ENCODE measurements at places on chromosomes 2 and 18. TPM values are rescaled to one million over a fixed set of nuclear protein-coding genes. Genes with fewer than 3 reads are reported as not detected.

ATP6V1B1 gene
- 10.9 TPM for polyA plus RNA-seq

DNA sequence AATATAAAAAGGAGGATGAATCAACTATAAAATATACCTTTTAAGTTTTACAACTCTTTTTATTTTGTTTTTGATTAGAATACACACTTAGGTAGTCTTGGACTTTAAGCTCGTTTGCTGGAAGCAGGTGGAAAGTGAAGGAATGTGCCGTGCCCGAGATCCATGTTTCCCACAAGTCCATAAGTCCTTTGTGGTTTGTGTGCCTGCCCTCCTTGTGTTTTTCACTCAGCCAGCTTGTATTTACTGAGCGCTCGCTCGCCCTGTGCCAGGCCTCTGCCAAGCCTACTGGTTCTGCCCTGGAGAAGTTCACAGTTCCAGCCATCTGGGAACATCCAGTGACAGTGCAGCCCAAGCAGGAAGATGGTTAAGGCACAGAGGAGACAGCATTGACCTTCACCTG is 142.6 kb downstream of the MGAT5 start:
- no peaks in the 10 kb centered on the region for H3K27me3 ChIP-seq
- H3K27ac ChIP-seq, result no peak overlapping the region
- no peak overlapping the region for H3K4me3 ChIP-seq
- no peaks in the 10 kb centered on the region for H3K36me3 ChIP-seq
- no peaks in the 10 kb centered on the region for H3K4me1 ChIP-seq
- DNase-seq, result peak; percentile 16

GRCh38 chr2:65504201-65504600 is 71.8 kb upstream of the SPRED2 start:
- no peak for DNase-seq
- H3K4me1 ChIP-seq, result no peaks in the 10 kb centered on the region
- no peak overlapping the region for H3K27ac ChIP-seq
- H3K4me3 ChIP-seq, result no peak overlapping the region

RTKN gene
- 63.7 TPM for polyA plus RNA-seq

- H3K27ac ChIP-seq, result no peak overlapping the region
- DNase-seq, result no peak
- no peaks in the 10 kb centered on the region for H3K27me3 ChIP-seq
- H3K4me3 ChIP-seq, result no peak overlapping the region
- no peaks in the 10 kb centered on the region for H3K36me3 ChIP-seq
These were observed 96.4 kb downstream of the COBLL1 start for GRCh38 chr2:164745012-164745797.

DNA sequence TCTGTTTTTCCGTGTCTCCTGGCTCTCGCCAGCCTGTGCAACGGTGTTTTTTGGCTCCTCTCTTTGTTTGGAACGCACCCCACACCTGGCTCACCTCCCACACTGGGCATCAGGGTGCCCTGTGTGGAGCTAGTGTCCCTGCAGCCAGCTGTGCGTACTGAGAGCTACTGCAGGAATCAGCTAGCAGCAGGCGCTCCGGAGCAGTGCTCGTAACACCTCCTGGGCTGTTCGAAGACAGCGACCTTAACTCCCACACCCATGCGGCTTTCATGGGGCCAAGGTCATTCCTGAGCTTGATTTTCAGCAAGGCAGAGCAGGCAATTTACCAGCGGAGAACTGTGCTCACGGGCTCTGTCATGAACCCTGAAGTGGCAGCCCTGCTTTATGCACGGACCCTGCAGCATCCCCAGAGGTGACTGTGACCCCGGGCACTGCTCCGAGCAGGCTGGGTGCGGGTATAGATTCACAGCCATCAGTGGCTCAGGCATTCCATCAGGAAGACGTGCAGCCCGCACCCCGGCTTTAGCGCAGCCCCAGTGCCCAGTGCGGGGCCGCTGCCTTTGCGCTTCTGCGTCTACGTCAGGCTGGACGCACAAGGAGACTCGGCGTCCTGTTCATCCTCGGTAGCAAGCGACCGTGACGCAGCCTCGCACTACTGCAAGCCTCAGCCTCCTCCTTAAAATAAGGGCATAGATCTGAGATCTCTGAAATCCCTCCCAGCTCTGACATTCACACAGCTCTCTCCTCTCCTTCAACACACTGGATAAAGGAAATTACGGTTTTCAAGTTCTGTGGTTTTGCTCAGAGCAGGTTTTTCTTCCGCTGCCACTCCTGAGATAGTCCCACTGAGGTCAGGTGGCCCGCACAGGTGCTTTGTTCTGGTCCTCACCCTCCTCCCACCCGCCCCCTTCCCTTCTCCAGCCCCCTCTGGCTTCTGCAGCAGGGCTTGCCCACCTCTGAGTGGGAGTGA is 58.2 kb downstream of the ADI1 start:
- no peaks in the 10 kb centered on the region for H3K27me3 ChIP-seq
- peaks cover 3% of the 10 kb centered on the region for H3K36me3 ChIP-seq
- peak; percentile 55 for DNase-seq
- no peak overlapping the region for H3K27ac ChIP-seq
- H3K4me3 ChIP-seq, result no peak overlapping the region

- H3K4me3 ChIP-seq, result no peak overlapping the region
- no peak overlapping the region for H3K27ac ChIP-seq
- H3K27me3 ChIP-seq, result no peaks in the 10 kb centered on the region
- no peak for DNase-seq
- H3K36me3 ChIP-seq, result no peaks in the 10 kb centered on the region
These were observed 17.1 kb downstream of the EDAR start for GRCh38 chr2:108971661-108972566.

LONRF2 gene
- 2.0 TPM for polyA plus RNA-seq

DNA sequence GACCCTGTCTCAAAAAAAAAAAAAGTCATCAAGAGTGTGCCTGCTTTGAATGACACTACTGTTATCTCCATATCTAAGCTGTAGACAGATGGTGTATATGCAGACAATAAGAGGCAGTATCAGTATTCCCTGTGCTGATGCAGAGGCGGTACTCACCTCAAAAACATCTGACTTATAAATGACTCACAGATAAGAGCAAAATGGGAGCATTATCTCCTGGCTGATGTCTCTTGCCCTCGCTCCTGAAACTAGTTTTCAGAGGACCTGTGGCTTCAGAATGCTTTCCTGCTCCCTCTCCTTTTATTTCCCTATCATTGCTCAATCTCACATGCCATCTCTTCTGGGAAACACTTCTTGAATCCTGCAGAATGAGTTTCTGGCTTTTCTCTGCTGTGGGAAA is 289.6 kb downstream of the PTPRM start:
- no peak for DNase-seq
- H3K36me3 ChIP-seq, result no peaks in the 10 kb centered on the region
- H3K4me1 ChIP-seq, result peaks cover 13% of the 10 kb centered on the region

EFHD1 gene
- polyA plus RNA-seq, result 3.8 TPM
